KG1 (cell line): ENCODE measurements at places on chromosomes 5 and 9.
A peak's percentile ranks its signal among the peaks of the same experiment; 100 is the strongest.

DNA sequence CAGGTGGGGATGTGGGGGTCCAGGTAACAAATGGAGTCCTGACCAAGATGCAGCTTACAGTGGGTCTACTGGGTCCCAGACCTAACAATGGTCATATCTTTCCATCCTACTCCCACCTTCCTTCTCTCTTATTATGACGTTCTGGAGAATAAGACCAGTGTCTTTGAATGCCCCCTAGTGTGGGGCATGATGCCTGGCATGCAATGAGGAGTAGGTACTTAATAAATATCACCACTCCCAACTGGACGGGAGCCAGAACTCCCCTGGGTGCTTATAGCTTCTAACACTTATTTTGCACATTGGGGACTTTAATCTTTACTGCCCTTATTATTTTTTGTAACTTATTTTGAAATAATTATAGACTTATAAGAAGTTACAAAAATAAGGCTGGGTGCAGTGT is 98.2 kb downstream of the NDFIP1 start:
- DNase-seq = no peak

GRCh38 chr5:38656568-38656967 is 100.1 kb upstream of the LIFR start:
- DNase-seq = no peak

DNA sequence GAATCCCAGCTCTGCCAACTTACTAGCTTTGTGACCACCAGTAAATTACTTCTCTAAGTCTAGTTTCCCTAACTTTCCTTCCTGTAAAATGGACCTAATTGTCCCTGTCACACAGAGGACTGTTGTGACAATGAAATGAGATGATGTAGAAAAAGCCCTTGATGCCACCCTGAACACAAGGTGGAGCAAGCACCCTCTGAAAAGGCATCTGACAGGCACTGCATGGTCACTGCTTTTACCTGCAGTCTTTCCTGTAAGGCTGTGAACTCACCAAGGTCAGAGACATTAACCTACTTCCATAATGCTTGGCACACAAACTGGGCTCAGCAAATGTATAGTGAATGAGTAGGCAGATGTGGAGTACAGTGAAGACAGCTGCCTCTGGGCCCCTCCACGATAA is 6.1 kb downstream of the SLC31A2 start:
- no peak for DNase-seq

GRCh38 chr5:97044052-97044451 is 98.4 kb downstream of the LIX1 start:
- DNase-seq = no peak

- peak; percentile 19 for DNase-seq
Observed at GRCh38 chr9:119289740-119290433, 79.3 kb downstream of the BRINP1 start.

- no peak for DNase-seq
Observed at GRCh38 chr5:141001844-141002604, 35.7 kb downstream of the PCDHAC2 start.

- DNase-seq = no peak
Observed at GRCh38 chr9:99253134-99253533, 31.1 kb downstream of the SEC61B start.

- no peak for DNase-seq
Observed at GRCh38 chr5:35820735-35821134, 36.0 kb upstream of the IL7R start.

DNA sequence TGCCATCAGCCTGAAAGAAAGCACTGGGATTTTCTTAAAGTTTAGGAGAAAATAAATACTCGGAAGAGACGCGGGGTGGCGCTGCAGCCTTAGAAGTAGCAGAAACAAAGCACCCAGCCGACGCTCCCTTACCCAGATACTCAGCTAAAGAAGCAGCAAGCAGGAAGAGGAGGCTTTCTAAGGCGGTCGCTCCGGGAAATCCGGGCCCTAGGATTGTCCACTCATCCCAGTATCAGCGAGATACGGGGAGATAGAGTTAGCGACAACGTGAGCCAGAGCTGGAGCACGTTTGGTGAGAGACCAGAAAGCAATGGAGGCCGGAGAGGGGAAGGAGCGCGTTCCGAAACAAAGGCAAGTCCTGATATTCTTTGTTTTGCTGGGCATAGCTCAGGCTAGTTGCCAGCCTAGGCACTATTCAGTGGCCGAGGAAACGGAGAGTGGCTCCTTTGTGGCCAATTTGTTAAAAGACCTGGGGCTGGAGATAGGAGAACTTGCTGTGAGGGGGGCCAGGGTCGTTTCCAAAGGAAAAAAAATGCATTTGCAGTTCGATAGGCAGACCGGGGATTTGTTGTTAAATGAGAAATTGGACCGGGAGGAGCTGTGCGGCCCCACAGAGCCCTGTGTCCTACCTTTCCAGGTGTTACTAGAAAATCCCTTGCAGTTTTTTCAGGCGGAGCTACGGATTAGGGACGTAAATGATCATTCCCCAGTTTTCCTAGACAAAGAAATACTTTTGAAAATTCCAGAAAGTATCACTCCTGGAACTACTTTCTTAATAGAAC is at the start of gene PCDHB2:
PCDHB2 (plus strand) TSS at position 135 of the 782 bp plus-strand sequence; CDS start at position 311, 176 bp downstream.
- no peak for DNase-seq

DNA sequence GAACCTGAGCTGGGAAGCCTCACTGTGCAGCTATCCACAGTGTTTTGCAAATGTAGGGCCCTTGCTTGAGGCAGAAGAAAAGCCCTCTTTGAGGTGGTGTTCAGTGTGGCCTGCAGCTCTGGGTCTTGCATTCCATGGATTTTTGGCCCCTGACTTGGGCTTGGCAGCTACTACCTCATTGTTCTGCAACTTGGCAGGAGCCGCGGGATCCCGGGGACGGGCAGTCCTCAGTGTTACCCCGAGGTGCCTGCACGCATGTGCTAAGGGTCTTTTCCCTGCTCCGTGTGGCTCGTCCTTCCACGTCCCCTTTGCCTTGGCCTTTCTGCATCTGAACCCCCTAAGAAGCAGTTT is 39.8 kb downstream of the NEK6 start:
- DNase-seq = no peak

- DNase-seq = no peak
Observed at GRCh38 chr5:132774896-132775295, 2.1 kb downstream of the SEPTIN8 start.

- no peak for DNase-seq
Observed at GRCh38 chr5:136226401-136226800, 33.4 kb upstream of the SMIM32 start.

DNA sequence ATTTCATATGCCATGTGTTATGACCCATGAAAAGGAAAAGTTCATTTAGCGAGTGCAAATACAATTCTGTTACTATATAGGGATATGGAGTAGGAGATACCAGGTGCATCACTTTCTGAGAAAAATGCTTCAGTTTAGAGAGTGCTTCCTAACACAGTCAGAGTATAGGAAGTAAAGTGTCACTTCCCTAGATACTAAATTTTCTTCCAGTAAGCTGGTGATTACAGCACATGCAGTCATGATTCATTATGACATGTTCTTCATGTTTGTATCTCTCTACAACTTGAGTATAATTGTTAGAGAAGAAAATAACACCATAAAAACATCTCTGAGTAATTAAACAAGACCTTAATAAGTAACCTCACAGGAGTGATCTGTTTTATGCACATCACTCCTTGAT is 837.0 kb downstream of the DNAH5 start:
- DNase-seq = no peak

DNA sequence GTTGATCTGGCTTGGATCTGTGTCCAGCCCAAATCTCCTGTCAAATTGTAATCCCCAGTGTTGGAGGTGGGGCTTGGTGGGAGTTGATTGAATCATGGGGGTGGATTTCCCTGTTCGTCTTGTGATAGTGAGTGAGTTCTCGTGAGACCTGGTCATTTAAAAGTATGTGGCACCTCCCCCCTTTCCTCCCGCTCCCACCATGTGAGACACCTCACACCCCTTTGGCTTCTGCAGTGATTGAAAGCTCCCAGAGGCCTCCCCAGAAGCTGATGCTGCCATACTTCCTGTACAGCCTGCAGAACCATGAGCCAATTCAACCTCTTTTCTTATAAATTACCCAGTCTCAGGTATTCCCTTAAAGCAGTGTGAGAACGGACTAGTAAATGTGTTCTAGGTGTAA is 117.3 kb upstream of the PTCH1 start:
- DNase-seq = no peak

- no peak for DNase-seq
Observed at GRCh38 chr5:141804475-141804874, 73.7 kb downstream of the PCDH1 start.

DNA sequence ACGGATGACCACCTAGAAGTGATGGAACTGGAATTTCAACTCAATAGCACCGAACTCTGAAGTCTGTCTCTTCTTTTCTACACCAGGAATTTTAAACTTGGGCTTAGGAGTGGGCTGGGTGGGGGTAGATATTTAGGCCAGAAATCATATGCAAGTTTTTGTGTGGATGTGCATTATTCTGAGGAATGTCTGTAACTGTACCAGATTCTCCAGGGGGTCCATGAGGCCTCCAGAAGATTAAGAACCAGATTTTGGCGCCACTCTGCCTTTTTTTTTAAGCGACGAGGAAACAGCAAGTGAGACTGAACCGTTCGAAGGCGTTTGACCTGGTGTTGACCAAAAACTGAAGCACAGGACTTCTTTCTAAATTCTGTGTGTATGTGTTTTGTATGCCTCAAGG is 88.8 kb upstream of the TTC23L start:
- no peak for DNase-seq

DNA sequence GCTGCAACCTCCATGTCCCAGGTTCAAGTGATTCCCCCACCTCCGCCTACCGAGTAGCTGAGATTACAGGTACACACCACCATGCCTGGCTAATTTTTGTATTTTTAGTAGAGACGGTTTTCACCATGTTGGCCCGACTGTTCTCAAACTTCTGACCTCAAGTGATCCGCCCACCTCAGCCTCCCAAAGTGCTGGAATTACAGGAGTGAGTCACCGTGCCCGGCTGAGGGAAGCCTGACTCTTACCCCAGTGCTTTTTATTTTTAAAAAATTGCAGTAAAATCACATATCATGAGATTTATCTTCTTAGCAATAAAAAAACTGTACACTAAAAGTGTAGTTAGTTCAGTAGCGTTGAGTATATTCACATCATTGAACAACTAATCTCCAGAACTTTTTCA is 105.3 kb downstream of the SLIT3 start:
- DNase-seq = no peak

- no peak for DNase-seq
Observed at GRCh38 chr5:107542428-107542827, 128.3 kb downstream of the EFNA5 start.

- no peak for DNase-seq
Observed at GRCh38 chr9:131994364-131995125, 85.1 kb downstream of the MED27 start.

GRCh38 chr5:74864823-74865222 is 1.4 kb downstream of the FAM169A start:
- DNase-seq = no peak

- DNase-seq = no peak
Observed at GRCh38 chr5:88029011-88029410, 239.6 kb downstream of the TMEM161B start.

DNA sequence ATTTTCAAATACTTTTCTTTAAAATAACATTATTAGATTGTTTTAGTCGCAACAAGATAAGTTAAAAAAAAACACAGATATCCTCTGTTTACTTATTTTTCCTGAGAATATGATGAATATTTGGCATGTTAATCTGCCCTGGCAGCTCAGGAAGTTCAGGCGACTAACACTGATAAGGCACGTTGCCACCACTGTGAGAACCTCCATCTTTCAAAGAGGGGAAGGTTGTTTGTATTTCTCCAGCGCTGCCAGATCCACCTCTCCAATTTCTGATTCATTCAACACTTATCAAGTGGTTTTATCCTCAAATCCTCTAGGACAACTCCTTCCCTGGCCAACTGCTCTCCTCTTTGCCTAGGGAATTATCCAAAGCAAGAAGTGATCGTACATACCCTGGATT is 21.8 kb downstream of the CTNNAL1 start:
- DNase-seq = no peak

DNA sequence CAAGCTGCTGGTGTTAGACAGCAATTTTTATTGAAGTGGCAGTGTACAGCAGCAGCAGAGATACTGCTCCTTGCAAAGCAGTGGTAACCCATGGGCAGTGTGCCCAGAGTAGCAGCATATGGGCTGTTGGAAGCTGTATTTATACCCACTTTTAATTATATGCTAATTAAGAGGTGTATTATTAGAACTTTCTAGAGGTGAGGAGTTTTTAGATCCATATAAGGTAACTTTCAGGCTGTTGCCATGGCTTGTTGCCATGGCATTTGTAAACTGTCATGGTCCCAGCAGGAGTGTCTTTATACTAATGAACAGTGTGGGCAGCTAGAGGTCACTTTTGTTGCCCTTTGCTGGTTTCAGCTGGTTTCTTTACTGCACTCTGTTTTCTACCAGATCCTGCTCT is 3.7 kb upstream of the PJA2 start:
- no peak for DNase-seq

DNA sequence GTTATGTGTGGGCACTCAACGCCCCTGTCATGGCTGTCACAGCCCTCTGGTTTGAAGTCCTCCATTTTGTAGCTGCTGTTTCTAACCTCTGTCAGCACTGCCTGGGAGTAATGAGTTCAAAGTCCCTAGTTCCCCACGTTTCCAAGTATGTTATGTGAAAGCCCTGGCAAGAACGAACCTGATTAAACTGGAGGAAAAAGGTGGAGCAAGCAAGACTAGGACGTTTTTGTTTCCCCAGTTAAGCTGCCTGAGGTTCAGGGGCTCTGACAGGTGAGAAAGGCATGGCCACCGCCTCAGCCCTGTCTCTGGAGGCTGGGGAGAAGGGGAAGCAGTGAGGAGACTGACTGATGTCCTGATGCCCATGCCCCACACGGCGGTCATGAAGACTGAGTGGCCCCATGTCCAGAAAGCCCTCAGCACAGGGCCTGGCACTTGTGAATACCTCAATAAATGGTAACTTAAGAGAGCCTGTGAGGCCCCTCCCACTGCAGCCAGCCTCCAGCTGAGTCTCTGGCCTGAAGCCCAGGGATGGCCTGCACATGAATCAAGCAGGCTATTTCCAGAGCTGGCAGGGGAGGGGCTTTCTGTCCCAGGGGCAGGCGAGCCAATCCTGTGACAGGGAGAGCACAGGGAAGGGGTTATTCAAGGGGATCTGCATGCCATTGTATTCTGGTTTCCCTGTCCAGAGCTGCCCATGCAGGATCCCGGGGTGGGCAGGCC is 61.8 kb downstream of the PFDN1 start:
- DNase-seq = no peak

GRCh38 chr5:153640293-153640692 is 149.8 kb downstream of the GRIA1 start:
- DNase-seq = no peak

DNA sequence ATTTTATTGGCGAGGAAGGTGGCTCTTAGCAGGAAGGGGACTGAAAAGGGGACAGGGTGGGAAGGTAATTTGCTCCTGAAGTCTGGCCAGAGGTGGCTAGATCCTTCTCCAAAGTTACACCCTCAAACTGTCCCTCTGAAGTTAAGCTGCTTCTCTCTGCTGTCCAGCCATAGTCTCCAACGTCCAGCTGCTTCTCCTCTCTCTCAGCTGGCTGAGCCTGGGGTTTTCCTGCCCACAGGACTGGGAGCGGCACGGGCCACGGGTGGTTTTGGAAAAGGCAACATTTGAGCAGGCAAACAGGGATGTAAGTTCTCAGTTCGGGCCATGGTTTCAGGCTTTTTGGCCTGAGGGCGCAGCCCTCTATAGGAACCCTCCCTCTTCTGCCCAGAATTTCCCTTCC is 128.3 kb downstream of the YIPF5 start:
- no peak for DNase-seq

- peak; percentile 24 for DNase-seq
Observed at GRCh38 chr9:5389109-5389732, 48.5 kb downstream of the PLGRKT start.
